A673 (cell line): ENCODE measurements at places on chromosomes 4 and X. TPM values are rescaled to one million over a fixed set of nuclear protein-coding genes. Genes with fewer than 3 reads are reported as not detected.

DNA sequence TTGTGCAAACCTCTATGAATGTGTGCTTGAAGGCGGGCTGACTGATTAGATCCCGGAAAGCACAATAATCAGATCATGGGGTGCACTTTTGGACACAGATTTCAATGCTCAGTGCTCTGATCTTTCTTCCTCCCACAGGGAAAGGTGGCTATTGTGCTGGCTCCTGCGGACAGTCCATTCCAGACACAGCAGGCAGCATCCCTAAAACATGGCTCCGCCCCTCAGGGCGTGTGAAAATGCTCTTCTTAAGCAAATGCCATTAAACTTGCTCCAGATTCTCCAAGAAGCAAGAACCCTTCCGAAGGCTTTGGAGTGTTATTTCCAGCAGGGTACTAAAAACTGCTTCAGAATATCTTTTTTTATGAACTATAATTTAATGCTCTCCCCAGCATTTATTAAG, 100.0 kb downstream of the SLC2A9 start:
- no peaks in the 10 kb centered on the region for H3K27me3 ChIP-seq
- no peak for DNase-seq
- H3K36me3 ChIP-seq = no peaks in the 10 kb centered on the region
- no peaks in the 10 kb centered on the region for H3K4me1 ChIP-seq
- H3K27ac ChIP-seq = no peak overlapping the region

GRCh38 chrX:19334945-19335626, 8.6 kb upstream of the PDHA1 start:
- peak; percentile 71 for DNase-seq
- no peak overlapping the region for H3K4me3 ChIP-seq

- H3K4me1 ChIP-seq = no peaks in the 10 kb centered on the region
- no peaks in the 10 kb centered on the region for H3K36me3 ChIP-seq
- peak; percentile 80 for DNase-seq
- H3K27me3 ChIP-seq = no peaks in the 10 kb centered on the region
- H3K27ac ChIP-seq = no peak overlapping the region
Measured at GRCh38 chrX:154980330-154981115, 42.0 kb downstream of the F8 start.

GRCh38 chr4:185416955-185417354, 8.8 kb downstream of the UFSP2 start:
- no peak overlapping the region for H3K4me3 ChIP-seq
- H3K27ac ChIP-seq = no peak overlapping the region
- no peaks in the 10 kb centered on the region for H3K27me3 ChIP-seq

DNA sequence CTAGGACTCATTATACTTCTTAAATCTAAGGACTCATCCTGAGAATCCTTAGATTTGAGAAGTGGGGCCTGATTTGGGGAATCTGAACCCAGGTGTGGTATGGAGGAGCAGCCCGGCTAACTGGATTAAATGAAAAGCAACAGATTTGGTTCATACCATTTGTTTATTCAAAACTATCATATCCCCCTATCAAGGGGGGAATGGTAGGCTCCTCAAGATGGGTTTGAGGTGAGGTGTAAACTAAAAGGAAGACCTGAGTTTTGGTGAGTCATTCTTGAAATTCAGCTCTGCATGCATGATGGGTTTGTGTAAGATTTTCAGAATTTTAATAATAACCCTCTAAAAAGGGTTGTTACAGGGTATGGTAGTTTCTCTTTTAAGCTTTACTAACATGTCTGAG, 53.4 kb downstream of the CASP6 start:
- H3K27me3 ChIP-seq = no peaks in the 10 kb centered on the region
- H3K4me3 ChIP-seq = no peak overlapping the region
- H3K4me1 ChIP-seq = no peaks in the 10 kb centered on the region
- DNase-seq = no peak

DNA sequence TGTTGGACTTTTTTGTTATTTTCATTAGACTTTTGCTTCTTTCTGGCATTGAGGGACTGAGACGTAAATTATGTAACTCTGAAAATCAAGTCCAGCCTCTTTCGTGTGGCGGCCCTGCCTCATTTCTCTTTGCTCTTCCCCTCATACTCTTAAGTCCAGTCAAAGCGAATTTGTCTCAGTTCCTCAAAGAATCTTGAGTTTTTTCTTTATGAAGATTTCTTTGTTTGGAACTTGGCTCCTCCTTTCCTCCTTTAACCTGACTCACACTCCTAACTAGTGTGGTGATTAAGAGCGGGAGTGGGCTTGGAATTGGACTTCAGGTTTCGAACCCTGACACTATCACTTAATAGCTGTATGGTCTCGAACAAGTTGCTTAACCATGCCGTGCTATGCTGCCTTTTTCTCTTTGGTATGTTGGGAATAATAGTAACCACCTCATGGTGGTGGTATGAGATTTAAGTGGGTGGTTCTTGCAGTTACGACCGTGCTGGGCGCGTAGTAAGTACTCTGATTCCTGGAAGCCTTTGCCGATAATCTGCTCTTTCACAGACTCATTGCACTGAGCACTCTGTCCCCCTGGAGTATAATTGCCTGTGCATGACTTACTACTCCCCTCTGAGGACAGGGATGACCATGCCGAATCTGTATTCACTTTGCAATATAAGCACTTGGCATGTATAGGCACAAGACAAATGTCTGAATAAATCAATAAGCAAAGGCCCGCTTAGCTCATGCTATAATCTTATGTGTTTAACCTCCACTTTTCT, 19.1 kb downstream of the FNIP2 start:
- no peak for DNase-seq
- no peak overlapping the region for H3K4me3 ChIP-seq

DNA sequence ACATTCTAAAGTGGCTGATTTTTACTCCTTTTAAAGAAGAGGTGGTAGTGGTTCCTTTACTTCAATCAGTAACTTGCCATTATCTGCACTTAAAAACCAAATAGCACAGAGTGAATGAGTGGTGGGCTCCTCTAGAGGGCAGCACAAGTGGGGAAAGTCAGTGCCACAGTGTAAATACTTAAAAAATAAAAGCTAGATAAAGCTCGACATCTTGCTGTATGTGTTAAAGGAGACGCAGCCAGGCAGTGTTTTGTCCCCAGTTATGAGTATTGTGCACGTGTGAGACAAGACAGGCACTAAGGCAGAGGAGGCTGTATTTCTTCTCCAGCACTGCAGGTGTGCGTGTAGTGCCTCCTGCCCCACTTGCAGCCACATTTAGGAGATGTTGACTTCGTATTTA, 24.6 kb downstream of the NAP1L5 start:
- H3K4me1 ChIP-seq = no peaks in the 10 kb centered on the region
- DNase-seq = peak; percentile 46
- H3K27ac ChIP-seq = no peak overlapping the region
- H3K27me3 ChIP-seq = no peaks in the 10 kb centered on the region
- no peaks in the 10 kb centered on the region for H3K36me3 ChIP-seq

GRCh38 chr4:146098397-146098796, 77.1 kb upstream of the LSM6 start:
- H3K4me3 ChIP-seq = no peak overlapping the region
- H3K27ac ChIP-seq = no peak overlapping the region
- H3K4me1 ChIP-seq = no peaks in the 10 kb centered on the region

GRCh38 chr4:77113069-77113468, 37.3 kb upstream of the CCNI start:
- no peaks in the 10 kb centered on the region for H3K4me1 ChIP-seq
- no peaks in the 10 kb centered on the region for H3K36me3 ChIP-seq
- no peak overlapping the region for H3K4me3 ChIP-seq

GRCh38 chr4:111274486-111274885, 651.6 kb upstream of the PITX2 start:
- H3K27ac ChIP-seq = no peak overlapping the region
- DNase-seq = no peak
- H3K27me3 ChIP-seq = no peaks in the 10 kb centered on the region
- no peaks in the 10 kb centered on the region for H3K36me3 ChIP-seq

GRCh38 chrX:72238183-72238582, 644 bp downstream of the ERCC6L start:
- no peaks in the 10 kb centered on the region for H3K36me3 ChIP-seq
- peak overlapping the region; percentile 81 for H3K4me3 ChIP-seq
- peaks cover 3% of the 10 kb centered on the region for H3K4me1 ChIP-seq
- no peak for DNase-seq
- H3K27ac ChIP-seq = peak overlapping the region; percentile 66

DNA sequence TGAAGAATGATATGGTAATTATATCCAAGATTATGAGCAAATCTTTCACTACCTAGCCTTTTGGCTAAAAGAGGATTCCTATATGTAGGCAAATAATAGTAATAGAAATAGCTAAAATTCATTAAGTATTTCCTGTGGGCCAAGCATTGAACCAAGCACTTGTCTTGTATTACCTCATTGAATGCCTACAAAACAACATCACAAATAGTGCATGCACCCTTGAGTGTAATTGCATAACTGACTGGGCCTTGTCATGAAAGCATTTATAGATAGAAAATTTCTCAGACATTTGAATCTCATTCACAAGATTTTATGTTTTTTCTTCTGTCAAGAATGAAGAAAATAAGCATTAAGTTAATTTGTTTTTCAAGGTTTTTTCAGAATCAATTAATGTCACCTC, 3.9 kb upstream of the HPGDS start:
- no peaks in the 10 kb centered on the region for H3K36me3 ChIP-seq
- DNase-seq = no peak
- H3K4me3 ChIP-seq = no peak overlapping the region
- no peaks in the 10 kb centered on the region for H3K4me1 ChIP-seq
- no peaks in the 10 kb centered on the region for H3K27me3 ChIP-seq

DNA sequence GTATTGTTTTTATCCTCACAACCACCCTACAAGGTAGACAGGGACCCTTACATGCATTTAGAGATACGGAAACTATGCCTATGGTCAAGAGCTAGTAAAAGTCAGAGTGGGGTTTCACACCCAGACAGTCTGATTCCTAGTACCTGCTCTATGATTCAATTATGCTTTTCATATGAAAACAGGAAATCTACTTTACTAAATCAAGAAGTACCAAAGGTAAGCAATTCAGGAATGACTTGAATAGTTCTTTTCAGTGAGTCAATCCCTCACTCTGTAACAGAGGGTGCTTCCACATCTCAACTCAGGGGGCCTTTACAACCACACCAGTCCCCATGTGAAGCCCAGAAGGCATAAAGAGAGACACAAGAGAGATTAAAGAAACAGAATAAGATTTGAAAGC, 191.4 kb downstream of the PPP3CA start:
- peaks cover 57% of the 10 kb centered on the region for H3K4me1 ChIP-seq

GRCh38 chrX:50100188-50100587, 100.6 kb downstream of the AKAP4 start:
- H3K4me3 ChIP-seq = no peak overlapping the region
- peak; percentile 42 for DNase-seq
- no peak overlapping the region for H3K27ac ChIP-seq
- H3K27me3 ChIP-seq = no peaks in the 10 kb centered on the region
- H3K4me1 ChIP-seq = no peaks in the 10 kb centered on the region
- no peaks in the 10 kb centered on the region for H3K36me3 ChIP-seq

DNA sequence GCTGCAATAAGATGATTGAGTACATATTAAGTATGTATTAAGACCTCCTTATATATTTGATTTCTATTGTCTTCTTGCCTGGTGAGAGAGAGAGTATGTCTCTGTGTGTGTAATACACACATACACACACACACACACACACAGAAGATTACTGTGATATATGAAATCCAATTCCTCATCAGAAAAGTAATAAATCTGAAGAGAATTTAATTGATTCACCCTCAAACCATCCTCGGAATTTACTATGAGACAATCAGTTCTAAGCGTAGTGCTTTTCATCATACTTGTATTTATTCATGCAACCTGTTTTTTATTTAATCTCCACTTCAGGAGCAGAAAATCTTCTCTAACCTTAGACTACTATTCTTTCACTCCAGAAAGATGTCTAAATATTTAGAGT, 62.3 kb upstream of the TLL1 start:
- no peaks in the 10 kb centered on the region for H3K27me3 ChIP-seq
- no peak for DNase-seq
- no peaks in the 10 kb centered on the region for H3K36me3 ChIP-seq
- peaks cover 12% of the 10 kb centered on the region for H3K4me1 ChIP-seq
- no peak overlapping the region for H3K4me3 ChIP-seq

DNA sequence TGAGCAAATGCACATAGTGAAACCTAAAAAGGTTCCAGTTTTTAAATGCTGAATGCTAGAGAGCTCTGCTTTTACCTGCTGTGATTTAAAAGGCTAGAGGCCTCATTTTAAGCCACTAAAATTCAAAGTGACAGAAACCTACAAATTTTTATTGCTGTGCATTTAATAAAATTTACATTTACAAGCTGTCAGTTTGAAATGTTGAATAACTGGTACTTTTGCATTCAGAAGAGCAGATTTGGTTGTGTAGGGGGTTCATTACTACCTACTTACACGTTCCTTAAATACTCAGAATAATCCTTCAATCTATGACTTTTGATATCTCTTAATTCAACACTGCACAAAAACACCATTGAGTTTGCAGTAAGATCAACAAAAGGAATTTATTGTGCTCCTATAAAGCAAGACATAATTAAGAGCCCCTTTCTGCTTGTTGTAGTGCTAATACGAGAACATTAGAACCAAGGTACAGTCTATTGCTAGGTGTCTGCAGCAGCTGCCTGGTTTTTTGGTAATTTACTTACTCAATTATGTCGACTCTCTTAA, 27.9 kb downstream of the NKX3-2 start:
- no peaks in the 10 kb centered on the region for H3K36me3 ChIP-seq
- DNase-seq = no peak
- no peak overlapping the region for H3K27ac ChIP-seq
- H3K4me3 ChIP-seq = no peak overlapping the region

GRCh38 chrX:43968359-43968781, 4.8 kb downstream of the NDP start:
- DNase-seq = no peak
- no peaks in the 10 kb centered on the region for H3K36me3 ChIP-seq
- peaks cover 39% of the 10 kb centered on the region for H3K27me3 ChIP-seq
- no peaks in the 10 kb centered on the region for H3K4me1 ChIP-seq
- no peak overlapping the region for H3K27ac ChIP-seq
- H3K4me3 ChIP-seq = no peak overlapping the region

GRCh38 chr4:36285784-36286480, 4.5 kb downstream of the DTHD1 start:
- no peak for DNase-seq
- H3K4me1 ChIP-seq = no peaks in the 10 kb centered on the region
- H3K4me3 ChIP-seq = no peak overlapping the region
- H3K27me3 ChIP-seq = no peaks in the 10 kb centered on the region

DNA sequence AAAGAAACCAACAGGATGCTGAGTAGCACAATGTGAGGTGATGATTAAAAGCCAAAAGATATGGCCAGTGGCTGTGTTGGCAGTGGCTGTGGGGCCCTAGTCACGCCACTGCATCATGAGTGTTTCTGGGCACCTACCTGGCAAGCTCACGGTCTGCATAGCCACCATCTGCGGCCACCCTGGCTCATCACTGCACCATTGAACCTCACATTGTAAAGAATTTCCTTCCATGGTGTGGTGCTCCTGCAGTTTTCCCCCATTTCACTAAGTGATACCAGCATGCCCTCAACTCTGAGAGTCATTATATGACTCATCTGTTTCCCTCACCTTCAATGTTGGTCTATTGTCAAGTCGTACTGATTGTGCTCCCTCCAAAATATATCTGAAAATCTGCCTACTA, 45.5 kb upstream of the CLNK start:
- H3K4me3 ChIP-seq = no peak overlapping the region
- H3K4me1 ChIP-seq = no peaks in the 10 kb centered on the region
- no peaks in the 10 kb centered on the region for H3K27me3 ChIP-seq

GC gene
- not detected in 2 replicates for total RNA-seq

DBET gene
- 0.09 TPM in 1 of 2 replicates, not detected in the other for total RNA-seq

BCAP31 gene
- 219 and 235 TPM in 2 replicates for total RNA-seq

SPIN2A gene
- total RNA-seq = 3.4 and 3.7 TPM in 2 replicates

GAGE12F gene
- total RNA-seq = not detected in 2 replicates

HTR2C gene
- not detected in 2 replicates for total RNA-seq

SPATA4 gene
- total RNA-seq = not detected in 2 replicates

AKAP14 gene
- not detected in 2 replicates for total RNA-seq

NKX6-1 gene
- 8.8 and 9.0 TPM in 2 replicates for total RNA-seq

DDX53 gene
- total RNA-seq = not detected in 2 replicates

MAGEA2B gene
- not detected in 2 replicates for total RNA-seq
